ENCODE measurements at places on chromosomes 1 and 21.

GRCh38 chr1:180181048-180181447 lies 26.4 kb downstream of the QSOX1 start:
- no peak for DNase-seq

DNA sequence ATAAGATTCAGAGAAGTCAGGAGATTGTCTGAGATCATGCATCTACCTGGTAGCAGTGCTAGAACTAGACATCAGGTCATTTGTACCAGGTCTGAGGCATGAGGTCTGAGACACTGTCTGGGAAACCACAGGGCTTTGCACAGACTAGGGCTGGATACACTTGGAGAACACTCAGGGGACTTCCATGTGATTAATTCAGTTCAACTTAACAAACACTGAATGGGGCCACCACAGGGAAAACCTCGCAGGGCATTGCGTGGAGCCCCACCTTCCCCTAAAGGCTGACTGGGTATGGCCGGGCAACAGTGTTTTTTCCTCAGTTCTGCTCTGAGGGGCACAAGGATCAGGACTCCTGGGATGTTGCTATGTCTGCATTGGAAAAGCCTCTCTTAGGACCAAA lies 86.5 kb upstream of the WARS2 start:
- no peak for DNase-seq

- no peak for DNase-seq
These were observed 170.6 kb downstream of the HUNK start for GRCh38 chr21:32043458-32043857.

DNA sequence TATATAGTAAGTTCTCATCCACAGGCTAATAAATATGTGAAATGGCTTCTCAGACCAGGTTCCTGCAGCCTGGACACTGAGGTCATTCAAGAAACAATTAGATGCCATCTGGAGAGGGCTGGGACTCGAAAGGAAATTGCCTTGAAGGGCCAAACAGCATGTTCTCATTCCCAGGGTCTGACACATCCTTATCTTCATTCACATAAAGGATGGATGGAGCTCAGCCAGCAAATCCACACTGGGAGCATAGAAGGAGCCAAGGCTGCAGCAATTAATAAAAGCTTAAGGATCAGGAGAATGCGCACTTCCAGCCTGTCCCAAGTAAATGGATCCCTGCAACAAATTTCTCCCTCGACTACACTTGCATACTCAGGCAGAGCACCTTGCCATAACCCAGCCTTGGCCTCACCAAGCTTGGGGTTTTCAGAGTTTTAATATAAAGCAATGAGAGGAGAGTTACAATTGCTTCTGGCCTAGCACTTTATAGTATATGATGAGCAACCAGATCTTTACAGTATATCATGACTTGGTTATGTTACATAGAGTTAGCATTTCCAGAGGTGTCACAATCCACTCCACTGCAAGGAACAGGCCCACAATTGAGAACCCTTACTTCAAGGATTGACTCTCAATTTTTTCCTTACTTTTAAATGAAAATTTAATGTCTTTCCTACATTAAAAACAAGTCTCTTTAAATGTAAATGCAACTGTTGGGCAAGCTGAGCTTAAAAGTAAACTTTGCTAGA lies 55.9 kb downstream of the BCAR3 start:
- peak; percentile 48 for DNase-seq

GRCh38 chr1:153362187-153362775 lies 4.6 kb downstream of the S100A9 start:
- no peak for DNase-seq

DNA sequence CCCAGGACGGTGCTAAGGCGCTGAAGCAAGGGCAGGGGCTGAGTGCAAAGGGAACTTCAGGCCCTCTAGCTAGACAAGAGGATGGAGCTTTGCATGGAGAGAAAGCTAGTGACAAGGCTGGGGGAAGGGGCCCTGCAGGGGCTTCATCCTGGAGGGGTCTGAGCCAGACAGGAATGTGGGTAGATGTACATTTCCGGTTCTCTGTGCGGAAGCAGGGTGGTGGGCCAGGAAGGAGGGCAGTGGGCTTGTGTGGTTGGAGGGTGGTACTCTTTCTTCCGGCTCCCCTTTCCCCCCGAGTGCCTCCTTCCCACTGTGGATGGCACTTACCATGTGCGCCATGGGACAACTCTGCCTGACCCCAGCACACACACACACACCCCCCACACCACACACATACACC lies 1.5 kb downstream of the KISS1 start:
- no peak for DNase-seq

GRCh38 chr1:4627353-4627752 lies 27.1 kb upstream of the AJAP1 start:
- DNase-seq = no peak

DNA sequence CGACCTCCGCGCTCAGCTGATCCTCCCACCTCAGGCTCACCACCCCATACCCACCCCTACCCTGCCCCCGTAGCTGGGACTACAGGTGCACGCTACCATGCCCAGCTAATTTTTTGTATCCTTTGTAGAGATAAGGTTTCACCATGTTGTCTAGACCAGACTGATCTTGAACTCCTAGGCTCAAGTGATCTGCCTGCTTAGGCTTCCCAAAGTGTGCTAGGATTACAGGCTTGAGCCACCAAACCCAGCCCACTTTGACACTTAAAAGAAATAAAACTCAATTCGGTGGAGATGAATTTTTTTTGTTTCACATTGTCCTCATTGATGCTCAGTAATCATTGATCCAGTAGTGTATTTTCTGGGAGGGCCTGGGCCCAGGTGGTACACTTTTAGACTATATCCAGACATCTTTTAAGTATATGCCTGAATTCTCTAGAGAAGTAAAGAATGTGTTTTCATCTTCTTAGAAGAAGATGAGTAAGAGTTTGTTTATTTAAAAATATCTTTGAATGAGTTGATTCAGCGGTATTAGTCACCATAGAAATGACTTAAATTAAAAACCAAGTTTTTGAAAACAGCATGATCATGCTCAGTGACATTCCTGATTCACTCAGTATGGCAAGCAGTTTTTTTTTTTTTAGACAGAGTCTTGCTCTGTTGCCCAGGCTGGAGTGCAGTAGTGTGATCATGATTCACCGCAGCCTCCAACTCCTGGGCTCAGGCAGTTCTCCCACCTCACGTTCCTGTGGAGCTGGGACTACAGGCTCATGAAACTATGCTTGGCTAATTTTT lies 57.8 kb downstream of the EPB41 start:
- no peak for DNase-seq

GRCh38 chr1:109225711-109226445 lies 12.2 kb downstream of the SARS1 start:
- no peak for DNase-seq

- no peak for DNase-seq
These were observed 175.4 kb upstream of the GORAB start for GRCh38 chr1:170356585-170356984.

- DNase-seq = no peak
These were observed 129.1 kb upstream of the RAB4A start for GRCh38 chr1:229141689-229142377.

- DNase-seq = no peak
These were observed 241.6 kb downstream of the SMYD3 start for GRCh38 chr1:246265481-246265880.

GRCh38 chr1:56788588-56788987 lies 30.6 kb downstream of the FYB2 start:
- no peak for DNase-seq

GRCh38 chr21:31471865-31472264 lies 127.8 kb upstream of the TIAM1 start:
- no peak for DNase-seq

GRCh38 chr1:79519084-79519760 lies 512.7 kb upstream of the ADGRL4 start:
- no peak for DNase-seq

DNA sequence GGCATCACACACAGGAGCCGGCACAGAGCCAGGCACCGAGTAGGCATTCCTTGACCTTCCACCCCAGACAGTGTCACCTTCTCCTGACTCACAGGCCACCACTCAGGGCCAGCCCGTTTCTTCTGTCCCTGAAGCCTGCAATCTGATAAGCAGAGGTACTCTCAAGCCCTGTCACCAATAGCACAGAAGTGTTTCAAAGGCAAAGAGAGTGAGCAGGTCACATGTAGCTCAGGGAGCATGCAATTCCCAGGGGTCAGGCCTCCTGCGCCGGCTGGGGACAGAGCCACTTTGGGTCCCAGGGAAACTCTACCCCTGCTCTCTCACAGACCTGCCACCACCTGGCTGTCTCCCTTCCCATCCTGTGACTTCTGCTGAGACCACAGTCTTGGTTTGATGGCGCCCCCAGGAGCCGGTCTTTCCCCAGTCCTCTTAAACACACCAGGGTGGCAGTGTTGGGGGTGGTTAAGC lies 13.2 kb downstream of the CAPN9 start:
- no peak for DNase-seq

GRCh38 chr21:44463724-44464123 lies 8.4 kb downstream of the LRRC3 start:
- no peak for DNase-seq

DNA sequence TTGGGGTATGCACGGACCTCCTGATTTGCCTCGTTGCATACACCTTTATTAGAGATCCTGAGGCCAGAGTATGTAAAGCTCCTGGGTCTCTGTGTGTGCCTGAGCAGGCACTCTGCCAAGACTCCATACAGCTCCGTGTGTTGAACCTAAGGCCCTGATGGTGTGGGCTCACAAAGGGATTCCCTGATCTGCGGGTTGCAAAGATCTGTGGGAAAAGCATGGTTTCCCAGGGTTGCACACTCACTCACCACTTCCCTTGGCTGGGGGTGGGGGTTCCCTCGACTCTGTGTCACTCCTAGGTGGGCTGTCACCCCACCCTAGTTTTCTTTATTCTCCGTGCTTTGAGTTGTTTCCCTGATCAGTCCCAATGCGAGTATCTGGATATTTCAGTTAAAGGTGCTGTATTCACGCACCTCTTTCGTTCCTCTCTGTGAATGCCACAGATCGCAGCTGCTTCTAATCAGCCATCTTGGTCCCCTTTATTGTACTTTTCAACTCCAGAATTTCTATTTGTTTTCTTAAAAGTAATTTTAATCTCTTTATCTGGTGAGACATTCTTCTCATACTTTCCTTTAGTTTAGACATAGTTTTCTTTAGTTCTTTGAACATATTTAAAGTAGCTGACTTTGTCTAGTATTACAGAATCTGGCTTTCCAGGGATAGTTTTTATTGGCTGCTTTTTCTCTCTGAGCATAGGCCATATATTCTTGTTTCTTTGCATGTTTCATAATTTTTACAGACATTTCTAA lies 39.0 kb upstream of the F3 start:
- no peak for DNase-seq

GRCh38 chr1:225748529-225748928 lies 29.1 kb upstream of the SRP9 start:
- DNase-seq = no peak

DNA sequence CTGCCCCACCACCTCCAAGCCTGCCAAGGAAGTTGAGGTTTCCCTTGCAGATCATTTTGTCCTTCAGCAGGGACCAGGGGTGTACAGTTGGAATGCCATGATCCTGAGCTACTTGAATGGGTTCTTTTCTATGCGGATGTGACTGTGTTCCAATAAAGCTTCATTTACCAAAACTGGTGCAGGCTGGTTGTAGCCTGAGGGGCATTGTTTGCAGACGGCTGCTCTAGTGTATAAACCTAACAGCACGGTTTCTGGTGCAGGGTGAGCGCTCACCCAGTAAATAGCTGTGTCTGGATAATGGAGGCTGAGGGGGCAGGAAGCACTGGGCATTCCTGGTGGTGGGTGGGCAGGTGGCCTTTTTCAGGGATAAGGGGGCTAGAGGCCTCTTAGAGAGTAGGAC lies 72.7 kb upstream of the ACTL8 start:
- no peak for DNase-seq

DNA sequence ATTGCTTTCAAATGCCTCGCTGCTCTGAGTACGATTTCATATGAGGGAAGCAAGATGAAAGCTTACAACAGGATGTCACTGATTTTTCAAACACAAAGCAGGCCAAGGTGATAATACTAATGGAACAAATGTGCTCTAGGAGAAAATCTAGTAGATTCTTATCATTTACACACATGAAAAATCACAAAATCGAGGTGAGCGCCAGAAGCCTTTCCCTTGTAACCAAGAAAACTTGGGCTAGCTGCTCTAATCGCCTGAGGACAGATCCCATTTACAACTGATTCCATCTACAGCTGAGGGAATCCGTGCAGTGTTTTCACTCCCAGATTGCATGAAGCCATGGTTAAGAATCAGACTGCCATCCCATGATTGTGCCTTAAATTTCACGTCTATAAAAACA lies 117.5 kb downstream of the TM2D1 start:
- no peak for DNase-seq

GRCh38 chr1:234909851-234910250 lies 218.8 kb downstream of the TOMM20 start:
- DNase-seq = no peak

DNA sequence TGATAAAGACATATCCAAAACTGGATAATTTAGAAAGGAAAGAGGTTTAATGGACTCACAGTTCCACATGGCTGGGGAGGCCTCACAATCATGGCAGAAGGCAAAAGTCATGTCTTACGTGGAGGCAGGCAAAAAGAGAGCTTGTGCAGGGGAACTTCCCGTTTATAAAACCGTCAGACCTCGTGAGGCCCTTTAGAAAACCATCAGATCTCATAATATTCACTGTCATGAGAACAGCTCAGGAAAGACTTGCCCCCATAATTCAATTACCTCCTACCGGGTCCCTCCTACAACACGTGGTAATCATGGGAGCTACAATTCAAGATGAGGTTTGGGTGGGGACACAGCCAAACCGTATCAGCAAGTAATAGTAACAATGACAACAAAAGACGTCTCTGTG lies 88.2 kb upstream of the SLC25A33 start:
- no peak for DNase-seq

DNA sequence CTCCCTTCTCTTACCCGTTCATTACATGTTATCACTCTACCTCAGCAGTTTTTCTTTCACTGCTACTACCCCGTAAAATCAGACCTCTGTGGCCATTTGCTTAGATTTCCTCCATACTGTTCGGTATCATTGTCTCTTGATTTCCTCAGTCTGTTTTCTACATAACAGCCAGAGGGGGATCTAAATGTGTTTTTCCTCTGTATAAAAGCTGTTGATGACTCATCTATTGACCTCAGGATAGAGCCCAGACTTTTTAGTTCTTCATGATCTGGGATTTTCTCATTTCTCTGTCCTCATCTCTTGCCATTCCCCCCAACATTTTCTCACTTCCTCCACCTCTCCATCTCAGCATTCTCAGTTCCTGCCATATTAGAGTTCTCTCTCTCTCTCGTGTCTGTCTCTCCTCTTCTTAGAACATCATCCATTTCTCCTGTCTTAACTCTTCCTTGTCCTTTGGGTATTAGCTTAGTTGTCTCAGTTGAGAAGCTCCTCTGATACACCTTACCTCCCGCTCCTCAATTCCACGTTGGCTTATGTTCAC lies 10.5 kb downstream of the OTUD3 start:
- DNase-seq = no peak

GRCh38 chr1:41174170-41174569 lies 67.9 kb downstream of the SCMH1 start:
- DNase-seq = no peak

- DNase-seq = no peak
These were observed 19.1 kb downstream of the RCSD1 start for GRCh38 chr1:167648978-167649744.

GRCh38 chr21:35840197-35840799 lies 220.0 kb downstream of the SETD4 start:
- no peak for DNase-seq
